ENCODE measurements at places on chromosomes 6 and 20.

- peaks cover 29% of the 10 kb centered on the region for H3K4me1 ChIP-seq
- peak overlapping the region; percentile 66 for H3K4me3 ChIP-seq
- peak overlapping the region; percentile 0 for H3K27ac ChIP-seq
Observed at GRCh38 chr6:29631860-29632731, 887 bp downstream of the GABBR1 start.

DNA sequence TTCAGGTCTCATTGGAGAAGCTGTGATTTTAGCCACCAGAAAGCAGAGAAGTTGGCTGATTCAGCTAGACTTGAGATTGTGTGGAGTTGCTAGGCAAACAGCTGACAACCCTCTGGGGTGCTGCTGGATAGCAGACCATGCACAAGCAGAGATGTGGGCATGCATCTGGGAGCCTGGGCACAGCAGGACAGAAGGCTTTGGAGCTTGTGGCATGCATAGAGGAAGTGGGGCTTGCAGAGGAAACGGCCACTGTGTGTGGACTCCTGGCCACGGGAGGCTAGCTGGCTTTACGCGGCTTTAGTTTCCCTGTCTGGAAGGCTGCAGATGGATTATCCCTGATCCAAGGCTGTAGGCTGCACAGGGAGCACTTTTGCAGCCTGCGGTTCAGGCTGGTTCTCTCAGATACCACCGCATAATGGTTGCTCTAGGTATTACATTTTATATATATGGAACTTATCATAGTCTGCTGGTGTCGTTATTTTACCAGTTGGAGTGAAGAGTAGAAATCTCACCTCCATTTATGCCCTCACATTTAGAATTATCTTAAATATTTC is 10.4 kb downstream of the ZNF831 start:
- H3K27ac ChIP-seq, result no peak overlapping the region
- H3K4me3 ChIP-seq, result no peak overlapping the region
- H3K4me1 ChIP-seq, result peaks cover 89% of the 10 kb centered on the region

- H3K36me3 ChIP-seq, result no peaks in the 10 kb centered on the region
- H3K4me1 ChIP-seq, result no peaks in the 10 kb centered on the region
- no peak overlapping the region for H3K27ac ChIP-seq
- no peak for DNase-seq
- no peak overlapping the region for H3K4me3 ChIP-seq
Observed at GRCh38 chr6:167570460-167571400, 245.8 kb downstream of the TTLL2 start.

GRCh38 chr6:126761854-126762253 is 356.6 kb upstream of the RSPO3 start:
- DNase-seq, result no peak
- no peaks in the 10 kb centered on the region for H3K27me3 ChIP-seq
- H3K4me1 ChIP-seq, result no peaks in the 10 kb centered on the region
- H3K36me3 ChIP-seq, result no peaks in the 10 kb centered on the region

DNA sequence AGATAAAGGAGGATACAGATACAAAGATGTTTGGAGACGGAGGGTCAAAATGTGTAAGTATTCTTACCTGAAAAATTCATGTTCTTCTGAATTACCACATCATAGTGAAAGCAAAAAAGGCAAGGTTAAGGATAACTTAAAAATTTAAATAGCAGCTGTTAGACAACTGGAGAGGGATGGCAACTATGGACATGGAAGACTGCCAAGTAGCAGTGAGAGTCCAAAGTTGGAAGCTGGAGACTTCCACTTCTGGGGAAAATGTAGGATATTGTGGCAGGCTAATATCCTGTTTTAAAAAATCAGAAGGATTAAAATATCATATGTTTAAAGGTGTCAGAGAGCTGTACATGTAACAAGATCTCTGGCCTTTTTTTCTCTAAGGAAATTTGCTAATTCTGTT is 29.8 kb downstream of the SYCP2 start:
- H3K27me3 ChIP-seq, result no peaks in the 10 kb centered on the region
- H3K4me1 ChIP-seq, result no peaks in the 10 kb centered on the region
- H3K36me3 ChIP-seq, result no peaks in the 10 kb centered on the region
- H3K27ac ChIP-seq, result no peak overlapping the region

GRCh38 chr6:161696801-161697200 is 422.9 kb upstream of the AGPAT4 start:
- no peak for DNase-seq
- H3K4me1 ChIP-seq, result no peaks in the 10 kb centered on the region
- no peaks in the 10 kb centered on the region for H3K27me3 ChIP-seq
- H3K4me3 ChIP-seq, result no peak overlapping the region
- H3K36me3 ChIP-seq, result no peaks in the 10 kb centered on the region

DNA sequence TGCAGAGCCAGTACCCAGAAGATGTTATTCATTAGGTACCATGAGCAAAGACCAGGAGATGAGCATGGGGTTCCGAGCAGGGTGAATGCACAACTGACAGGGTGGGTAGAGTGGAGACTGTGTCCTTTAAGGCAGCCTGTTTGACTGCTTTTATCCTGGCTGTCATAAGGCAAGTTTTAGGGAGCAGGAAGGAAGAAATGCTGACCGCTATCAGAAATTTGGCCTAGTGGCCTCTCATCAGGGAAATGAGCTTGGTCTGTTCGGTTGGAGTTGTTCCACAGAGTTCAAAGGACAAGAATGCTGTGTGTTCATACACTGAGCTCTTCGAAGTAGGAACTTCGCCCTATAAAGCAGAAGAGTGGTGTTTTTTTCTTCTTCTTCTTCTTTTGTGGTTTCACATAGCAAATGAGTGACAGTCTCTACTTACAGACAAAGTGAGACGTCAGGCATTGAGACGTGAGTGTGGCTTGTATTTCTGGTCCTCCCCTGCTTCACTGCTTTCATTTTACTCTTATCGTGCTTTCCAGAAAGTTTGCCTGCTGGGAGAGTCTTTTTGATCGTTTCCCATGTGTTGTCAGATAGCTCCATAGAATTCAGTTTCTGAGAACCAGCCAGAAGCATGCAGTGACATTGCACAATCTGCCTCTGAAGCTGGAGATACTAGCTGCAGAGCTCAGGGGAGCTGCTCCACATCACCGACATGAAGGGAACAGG is at the start of gene CASS4:
Gene CASS4, plus strand, starts transcription at position 502 of the 714 bp plus-strand sequence. Its CDS starts 199 bp downstream, at position 701.
- peak within 1 kb of the TSS; percentile 69 for H3K27ac ChIP-seq
- no peaks in the 10 kb centered on the region for H3K27me3 ChIP-seq
- DNase-seq, result no peak
- peaks cover 5% of the 10 kb centered on the region for H3K36me3 ChIP-seq
- peaks cover 56% of the 10 kb centered on the region for H3K4me1 ChIP-seq

- DNase-seq, result no peak
- H3K27ac ChIP-seq, result no peak overlapping the region
- H3K4me3 ChIP-seq, result no peak overlapping the region
- H3K4me1 ChIP-seq, result no peaks in the 10 kb centered on the region
Observed at GRCh38 chr6:11423072-11423471, 114.5 kb upstream of the TMEM170B start.
